Right kidney (tissue), 9 donors: ENCODE measurements at places on chromosomes 2 and 18.

GRCh38 chr2:3598912-3599854 lies 4.3 kb downstream of the COLEC11 start:
- DNase-seq, result no peak

DNA sequence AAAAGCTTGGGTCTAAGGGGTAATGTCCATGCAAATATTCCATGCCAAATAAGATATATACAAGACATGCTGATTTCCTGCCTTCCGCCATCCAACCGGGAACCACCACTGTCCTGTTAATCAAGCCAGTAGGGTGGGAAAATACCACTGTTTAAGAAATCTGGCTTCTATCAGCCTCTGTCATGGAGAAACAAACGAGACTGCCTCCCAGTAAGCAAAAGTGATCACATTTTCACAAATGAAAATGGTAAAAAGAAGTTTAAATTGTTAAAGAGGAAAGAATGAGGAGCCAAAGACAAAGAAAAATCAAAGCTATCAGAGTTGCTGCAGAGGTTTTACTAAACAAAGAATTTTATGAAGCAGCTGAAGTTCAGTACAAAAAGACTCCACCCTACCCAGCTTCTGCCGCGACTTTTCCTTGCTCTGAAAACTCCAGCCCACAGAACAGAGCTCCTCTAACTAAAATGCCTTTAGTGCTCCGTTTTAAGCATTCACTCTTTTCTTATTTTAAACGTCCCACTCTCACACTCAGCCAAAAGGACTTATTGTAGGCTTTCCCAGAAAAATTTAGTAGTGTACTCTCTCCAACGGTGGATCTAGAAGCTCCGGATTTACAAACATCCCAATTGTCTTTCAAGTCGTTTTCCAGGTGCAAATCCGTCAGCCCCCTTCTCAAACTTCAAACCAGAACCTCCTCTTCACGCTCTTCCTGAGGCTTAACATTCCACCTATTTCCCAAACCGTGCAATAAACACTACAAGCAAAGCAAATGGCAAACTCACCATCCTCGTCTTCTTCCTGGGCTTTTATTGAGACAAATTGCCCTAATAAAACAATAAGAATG lies 613 bp downstream of the COL5A2 start:
- DNase-seq, result peak; percentile 60

- peak; percentile 47 for DNase-seq
Observed at GRCh38 chr2:111705711-111706336, 178.2 kb downstream of the ANAPC1 start.

DNA sequence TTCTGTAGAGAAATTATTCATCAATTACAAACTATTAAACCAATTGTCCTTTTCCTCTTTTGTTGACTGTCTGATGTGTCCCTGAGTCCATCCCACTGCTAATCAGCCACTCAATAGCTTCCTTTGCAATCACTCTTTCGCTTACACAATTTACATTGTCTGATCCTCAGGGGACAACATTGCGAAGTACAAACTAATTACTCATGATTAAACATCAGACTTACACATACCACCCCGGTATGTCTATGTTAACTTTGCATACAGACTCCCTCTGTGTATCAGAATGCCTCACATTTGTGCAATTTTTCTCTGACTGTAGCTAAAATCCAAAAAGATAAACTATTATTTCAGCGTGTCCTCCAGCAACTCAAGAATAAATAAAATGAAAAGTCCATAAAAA lies 264.4 kb upstream of the REV1 start:
- no peak for DNase-seq

GRCh38 chr18:42025491-42025890 lies 70.5 kb downstream of the PIK3C3 start:
- DNase-seq, result no peak

GRCh38 chr2:213751446-213751845 lies 467.2 kb downstream of the SPAG16 start:
- no peak for DNase-seq

DNA sequence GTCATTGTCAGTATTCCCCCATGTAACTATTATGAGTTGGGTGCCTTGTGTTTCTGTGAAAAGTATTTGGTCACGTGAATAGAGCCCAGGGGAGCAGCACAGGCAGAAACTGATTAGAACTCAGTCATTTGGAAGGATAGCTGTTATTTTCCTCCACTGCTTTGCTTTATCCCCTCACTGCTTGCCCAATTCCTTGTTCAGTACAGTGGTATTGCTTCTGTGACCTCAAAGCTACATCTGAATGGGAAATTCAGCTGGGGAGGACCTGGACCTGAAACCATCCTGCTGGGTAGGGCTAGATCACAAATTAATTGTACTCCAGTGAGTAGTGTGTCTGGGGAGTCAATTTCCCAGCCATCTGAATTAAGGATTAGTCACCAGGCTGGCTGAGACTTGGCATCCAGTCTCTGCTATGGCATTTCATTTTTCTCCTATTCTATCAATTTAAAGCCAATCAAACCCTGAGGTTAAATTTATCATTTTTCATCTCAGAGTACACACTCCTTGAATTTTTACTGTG lies 1231.6 kb upstream of the GYPC start:
- DNase-seq, result no peak

DNA sequence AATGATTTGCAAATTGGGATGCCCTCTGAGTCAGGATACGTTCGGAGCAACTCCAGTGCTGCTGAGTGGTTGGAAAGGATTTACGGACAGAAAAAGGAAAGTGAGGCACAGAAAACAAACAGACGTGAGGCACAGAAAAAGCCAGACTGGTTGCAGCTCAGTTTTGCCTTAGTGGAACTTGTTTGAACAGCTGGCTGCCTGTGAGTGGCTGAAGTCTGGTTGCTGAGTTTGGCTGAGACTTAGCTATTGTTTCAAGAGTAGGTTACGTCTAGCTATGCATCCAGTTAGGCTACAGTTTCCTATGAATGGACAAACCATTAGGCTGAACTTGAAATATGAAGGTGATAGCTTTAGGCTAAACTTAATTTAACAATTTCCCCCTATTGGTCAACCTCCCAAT lies 256.6 kb downstream of the VAPA start:
- no peak for DNase-seq

- DNase-seq, result no peak
Observed at GRCh38 chr2:138223319-138223718, 259.0 kb downstream of the HNMT start.

DNA sequence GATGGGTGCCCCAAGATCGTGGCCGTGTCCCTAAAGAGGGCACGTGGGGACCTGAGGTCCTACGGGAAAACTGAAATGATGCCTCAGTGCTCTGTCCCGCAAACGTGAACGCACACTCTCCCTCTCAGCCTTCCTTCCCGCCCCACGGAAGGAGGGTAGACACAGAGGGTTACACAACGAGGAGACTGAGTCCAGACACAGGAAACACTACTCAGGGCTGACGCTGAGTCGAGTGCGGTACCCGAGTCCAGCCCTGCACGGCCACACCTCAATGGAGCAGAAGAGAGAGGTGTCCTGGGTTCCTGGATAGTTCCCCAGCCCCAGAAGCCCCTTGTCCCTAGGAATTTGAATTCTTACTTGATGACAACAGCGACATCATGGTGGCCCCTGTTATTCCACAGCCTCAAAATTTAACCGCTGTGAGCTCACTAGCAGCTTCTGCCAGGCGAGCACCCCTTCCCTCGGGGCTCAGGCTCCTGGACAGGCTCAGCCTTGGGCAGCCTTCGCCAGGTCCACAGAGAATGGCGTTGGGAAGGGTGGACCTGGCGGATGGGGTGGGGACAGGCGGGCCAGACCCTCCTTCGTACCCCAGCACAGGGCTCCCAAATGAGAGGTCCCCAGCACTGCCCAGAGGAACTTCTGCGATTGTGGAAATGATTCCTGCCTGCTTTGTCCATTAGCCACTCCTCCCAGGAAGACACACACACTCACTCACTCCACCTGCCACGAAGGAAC lies 980 bp upstream of the RNPEPL1 start:
- no peak for DNase-seq

DNA sequence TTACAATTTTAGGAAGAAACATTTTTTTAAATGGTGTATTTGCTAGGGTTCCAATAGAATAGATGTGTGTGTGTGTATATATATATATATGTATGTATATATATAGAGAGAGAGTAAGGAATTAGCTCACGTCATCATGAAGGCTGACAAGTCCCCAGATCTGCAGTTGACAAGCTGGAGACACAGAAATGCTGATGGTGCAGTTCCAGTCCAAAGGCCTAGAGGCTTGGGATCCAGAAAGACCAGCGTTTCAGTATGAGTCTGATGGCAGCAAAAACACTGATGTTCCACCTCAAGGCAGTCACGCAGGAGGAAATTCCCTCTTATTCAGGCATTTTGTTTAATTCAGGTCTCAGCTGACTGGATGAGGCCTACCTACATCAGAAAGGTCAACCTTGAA lies 386.8 kb downstream of the PTH2R start:
- DNase-seq, result no peak

- DNase-seq, result no peak
Observed at GRCh38 chr2:175478096-175478768, 296.7 kb upstream of the ATP5MC3 start.

DNA sequence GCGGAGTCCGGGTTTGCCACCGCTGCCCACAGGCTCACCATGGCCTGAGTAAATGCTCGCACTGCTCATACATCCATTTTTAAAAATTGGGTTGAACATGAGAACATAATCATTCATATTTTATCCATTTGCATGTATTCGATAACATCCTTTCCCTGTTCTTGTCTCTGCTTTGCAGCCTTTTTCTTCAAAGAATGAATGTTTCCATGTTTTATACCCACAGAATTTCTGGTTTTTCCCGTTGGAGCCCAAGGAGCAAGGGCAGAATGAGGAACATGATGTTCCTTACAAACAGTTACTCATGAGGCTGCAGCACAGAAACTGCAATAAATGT lies 146.5 kb downstream of the CCDC74A start:
- DNase-seq, result no peak

DNA sequence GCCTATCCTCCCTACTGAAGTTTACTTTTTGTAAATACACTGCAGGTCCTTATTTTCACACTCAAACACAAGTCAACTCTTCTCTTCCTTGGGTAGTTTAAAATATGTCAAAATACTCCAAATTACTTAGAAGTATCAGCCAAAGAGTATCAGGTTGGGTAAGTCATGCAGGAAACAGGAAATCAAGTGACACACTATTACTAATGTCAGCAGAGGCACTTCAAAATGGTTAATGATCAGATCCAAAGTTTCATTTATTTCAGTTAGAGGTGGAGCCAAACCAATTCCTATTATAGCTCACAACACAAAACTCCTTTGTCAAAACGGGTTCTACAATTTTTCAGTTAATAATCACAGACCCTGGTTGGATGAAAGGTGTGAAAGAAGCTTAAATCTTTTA lies 54.2 kb downstream of the DLGAP1 start:
- no peak for DNase-seq

- DNase-seq, result no peak
Observed at GRCh38 chr18:51128533-51128932, 68.9 kb downstream of the MEX3C start.

GRCh38 chr2:212903413-212903812 lies 248.0 kb downstream of the IKZF2 start:
- no peak for DNase-seq

DNA sequence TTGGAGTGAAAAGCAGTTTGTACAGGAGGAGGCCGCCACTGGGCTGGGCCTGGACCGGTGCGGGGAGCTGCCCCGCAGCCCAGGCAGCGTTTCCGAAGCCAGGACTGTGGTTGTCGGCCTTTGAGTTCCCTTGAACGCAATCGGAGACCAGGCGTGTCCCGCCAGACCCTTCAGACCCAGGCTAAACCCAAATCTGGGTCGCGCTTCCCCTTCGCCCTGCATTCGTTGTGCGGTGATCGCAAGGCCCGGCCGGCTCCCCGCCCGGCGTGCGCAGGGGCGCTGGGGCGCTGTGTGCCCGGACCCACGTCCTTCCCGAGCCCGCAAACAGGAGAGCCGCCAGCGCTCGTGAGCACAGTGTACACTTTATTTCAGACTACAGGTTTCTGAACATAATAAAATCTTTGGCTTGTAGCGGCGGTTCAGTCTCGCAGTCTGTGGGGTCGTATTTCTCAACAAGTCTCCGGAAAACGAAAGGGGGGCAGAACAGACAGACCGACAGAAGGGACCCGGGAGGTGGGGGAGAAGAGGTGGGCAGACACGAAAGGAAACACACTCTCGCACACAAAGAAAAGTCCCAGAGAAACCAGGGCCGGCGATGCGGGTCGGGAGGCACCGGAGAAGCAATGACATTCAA lies 5.5 kb downstream of the EN1 start:
- peak; percentile 83 for DNase-seq

- no peak for DNase-seq
Observed at GRCh38 chr2:197245829-197246804, 64.5 kb downstream of the ANKRD44 start.

DNA sequence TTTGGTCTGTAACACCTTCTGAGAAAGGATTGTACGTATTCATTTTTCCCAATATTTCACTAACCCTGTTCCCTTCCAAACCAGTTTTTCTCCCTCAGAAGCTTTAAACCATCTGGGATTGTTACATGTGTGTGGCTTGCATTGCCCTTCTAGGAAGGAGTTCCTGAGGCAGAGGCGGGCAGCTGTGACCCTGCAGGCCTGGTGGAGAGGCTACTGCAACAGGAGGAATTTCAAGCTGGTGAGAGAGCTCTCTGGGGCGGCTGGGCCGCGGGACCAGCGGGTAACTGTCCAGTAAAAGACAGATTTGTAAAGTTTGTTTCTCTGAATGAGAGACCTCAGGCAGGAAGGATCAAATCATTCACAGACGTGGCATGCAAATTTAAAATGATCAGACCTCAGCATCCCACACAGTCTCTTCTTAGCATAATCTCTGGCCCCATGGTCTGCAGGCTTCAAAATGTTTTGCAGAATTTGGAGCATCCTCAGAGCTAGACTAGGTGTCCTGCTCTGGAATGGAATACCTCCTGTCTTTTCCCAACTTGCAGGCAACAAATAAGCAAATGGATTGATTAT lies 40.2 kb upstream of the GPR17 start:
- DNase-seq, result no peak

DNA sequence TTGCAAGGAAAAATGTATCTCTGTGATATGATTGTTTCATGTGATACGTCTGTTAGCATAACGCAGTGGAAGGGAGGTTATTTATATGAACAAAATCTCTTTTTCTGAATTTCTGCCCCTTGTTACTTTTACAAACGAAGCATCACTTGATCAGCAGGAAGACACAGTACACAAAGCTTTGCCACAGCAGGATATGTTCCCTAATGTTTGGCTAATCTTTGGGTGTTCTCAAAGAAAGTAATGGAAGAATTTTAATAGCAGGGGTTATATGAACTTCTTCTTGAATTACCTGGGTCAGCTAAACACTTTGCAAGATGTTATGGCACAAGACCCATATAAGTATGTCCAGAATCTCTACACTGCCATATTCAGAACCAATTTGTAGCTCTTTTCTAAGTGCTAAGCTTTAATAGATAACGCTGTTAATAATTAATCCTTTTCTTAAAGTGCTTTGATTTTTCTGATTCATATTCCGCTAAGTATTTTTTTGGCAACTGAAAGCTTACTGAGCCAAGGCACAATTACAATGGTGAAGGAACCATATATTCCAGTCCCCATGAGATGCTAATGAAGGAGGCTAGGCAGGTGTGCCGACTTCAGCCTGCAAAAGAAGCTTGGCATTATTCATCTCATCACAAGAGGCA lies 33.2 kb upstream of the TRIB2 start:
- DNase-seq, result no peak

GRCh38 chr2:224173933-224174332 lies 134.8 kb upstream of the SERPINE2 start:
- DNase-seq, result no peak

GRCh38 chr2:31523871-31524492 lies 56.8 kb downstream of the SRD5A2 start:
- DNase-seq, result peak; percentile 27

GRCh38 chr18:58005011-58005410 lies 39.0 kb upstream of the NEDD4L start:
- no peak for DNase-seq
